Central memory CD4-positive, alpha-beta T cell (primary cell): ENCODE measurements at places on chromosomes 11 and 22.

DNA sequence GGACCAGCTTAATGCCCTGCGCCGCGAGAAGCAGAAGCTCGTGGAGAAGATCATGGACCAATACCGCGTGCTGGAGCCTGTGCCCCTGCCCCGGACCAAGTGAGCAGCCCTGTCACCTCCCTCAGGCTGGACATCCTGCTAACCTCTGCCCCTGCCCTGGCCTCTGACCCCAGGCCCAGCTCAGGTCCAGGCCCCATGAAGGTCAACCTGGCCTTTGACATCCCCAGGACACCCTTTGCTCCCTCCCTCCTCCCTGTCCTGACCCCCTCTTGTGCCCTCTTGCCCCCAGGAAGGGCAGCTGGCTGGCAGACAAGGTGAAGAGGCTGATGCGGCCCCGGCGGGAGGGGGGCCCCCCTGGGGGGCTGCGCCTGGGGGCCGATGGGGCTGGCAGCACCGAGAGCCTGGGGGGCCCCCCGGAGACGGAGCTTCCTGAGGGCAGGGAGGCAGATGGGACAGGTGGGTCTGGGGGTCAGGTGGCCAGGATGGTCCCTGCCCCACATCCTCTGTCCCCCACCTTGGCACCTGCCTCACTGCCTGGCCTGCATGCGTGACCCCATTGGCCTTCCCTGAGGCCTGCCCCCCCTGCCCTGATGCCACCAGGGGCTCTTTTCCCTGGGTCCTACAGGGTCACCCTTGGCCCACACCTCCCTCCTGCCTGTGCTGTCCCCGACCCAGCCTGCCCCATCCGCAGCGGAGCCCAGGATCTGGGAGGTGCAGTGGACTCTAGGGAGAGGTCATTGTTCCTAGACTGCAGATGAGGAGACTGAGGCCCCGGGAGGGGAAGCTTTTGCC lies 5.1 kb upstream of the RPS6KA4 start:
- no peak for DNase-seq

- DNase-seq: no peak
Observed at GRCh38 chr22:40426594-40427333, 56.4 kb downstream of the SGSM3 start.

DNA sequence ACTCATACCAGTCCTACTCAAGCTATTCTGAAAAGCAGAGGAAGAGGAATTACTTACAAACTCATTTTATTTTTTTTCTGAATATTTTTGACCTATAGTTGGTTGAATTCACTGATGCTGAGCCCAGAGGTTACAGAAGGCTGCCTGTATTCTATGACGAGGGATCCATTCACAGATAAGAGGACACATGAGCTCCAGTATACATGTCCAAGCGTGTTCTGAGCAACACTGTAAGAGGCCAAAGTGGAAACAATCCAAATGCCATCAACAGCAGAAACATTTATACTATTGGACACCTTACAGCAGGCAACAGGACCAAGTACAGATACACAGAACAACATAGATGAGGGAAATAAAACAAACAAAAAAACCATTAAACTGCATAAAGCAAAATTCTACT lies 10.3 kb downstream of the KDM4E start:
- DNase-seq: no peak

GRCh38 chr22:17639247-17639741 lies 737 bp downstream of the BCL2L13 start:
- peak; percentile 23 for DNase-seq

- DNase-seq: no peak
Observed at GRCh38 chr11:120285256-120285655, 39.8 kb upstream of the TLCD5 start.
